AG04450 (cell line): ENCODE measurements at places on chromosomes 12 and 14.

DNA sequence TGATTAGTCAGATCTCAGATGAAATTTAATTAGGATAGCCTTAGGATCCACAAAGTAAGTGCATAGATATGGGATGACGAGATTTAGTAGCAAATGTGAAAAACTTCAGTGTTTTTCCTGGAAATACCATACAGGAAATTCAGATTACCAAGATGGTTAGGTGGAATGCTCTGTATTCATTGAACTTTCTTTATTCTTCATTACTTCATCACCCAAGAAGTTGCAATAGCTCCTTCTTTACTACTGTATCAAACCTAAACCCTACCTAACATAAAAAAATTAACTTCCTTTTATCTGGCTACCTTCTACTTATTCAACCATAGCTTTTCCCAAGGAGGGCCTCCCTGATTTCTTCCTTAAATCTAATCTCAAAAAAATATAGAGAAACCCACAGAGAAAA lies 100.4 kb downstream of the TTC6 start:
- DNase-seq, result no peak

- DNase-seq, result peak; percentile 15
Measured at GRCh38 chr14:101475456-101476257, 85.6 kb upstream of the DIO3 start.

- DNase-seq, result no peak
Measured at GRCh38 chr12:97753332-97753731, 290.7 kb downstream of the RMST start.

DNA sequence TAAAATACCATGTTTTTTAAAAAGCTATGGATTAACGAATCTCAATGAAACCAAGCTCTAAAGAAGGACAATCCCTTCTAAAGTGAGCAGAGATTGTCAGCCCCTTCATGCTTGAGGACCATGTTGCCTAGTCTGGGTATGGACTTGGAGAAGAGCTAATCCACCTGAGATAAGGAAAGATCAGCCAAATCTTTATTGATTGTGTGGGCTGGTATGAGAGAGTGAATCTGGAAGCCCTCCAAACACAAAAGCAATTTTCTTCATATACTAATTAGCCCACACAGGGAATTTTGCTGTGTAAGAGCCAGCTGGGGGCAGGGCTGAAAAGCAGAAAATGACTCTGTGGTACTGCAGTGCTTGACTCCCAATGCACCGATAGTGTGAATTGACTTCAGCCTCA lies 47.4 kb upstream of the DICER1 start:
- DNase-seq, result no peak

GRCh38 chr12:120834489-120835303 lies 69.5 kb downstream of the SPPL3 start:
- no peak for DNase-seq

DNA sequence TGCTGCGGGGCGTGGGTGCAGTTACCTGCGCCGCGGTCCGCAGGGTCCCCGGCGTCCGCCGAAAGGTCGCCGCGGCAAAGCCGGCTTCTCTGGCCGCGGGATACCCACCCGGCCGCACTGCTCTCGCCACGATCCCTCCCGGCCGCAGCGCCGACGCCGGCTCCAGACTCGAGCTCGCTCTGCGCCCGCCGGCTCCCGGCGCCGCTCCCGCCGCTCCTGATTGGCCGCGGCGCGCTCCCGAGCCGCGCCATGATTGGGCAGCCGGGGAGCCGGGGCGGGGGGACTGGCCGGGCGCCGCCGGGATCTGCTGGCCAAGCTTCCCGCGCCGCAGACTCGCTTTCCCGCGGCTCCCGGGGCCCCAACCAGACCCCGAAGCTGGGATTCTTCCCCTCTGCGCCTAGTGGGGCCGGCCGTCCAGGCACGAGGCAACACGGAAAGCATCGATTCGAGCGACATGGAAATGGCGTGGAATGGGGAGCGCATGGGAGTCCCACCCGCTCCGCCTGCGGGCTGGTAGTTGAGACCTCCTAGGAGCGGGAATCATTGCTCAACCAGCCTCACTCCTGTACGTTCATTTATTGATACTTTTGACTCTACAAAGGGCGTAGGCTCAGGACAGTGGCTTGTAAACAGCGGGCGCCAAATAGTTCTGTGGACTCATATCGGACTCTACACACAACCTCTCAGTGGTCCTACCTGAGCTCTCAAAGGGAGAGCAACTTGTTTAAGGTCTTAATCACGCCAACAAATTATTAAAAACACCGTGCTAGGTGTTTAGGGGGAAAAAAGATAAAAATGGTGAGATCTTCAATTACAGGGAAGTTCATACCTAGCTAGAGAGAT lies 36.4 kb upstream of the STON2 start:
- no peak for DNase-seq

- no peak for DNase-seq
Measured at GRCh38 chr12:114711689-114712152, 27.7 kb upstream of the TBX3 start.

DNA sequence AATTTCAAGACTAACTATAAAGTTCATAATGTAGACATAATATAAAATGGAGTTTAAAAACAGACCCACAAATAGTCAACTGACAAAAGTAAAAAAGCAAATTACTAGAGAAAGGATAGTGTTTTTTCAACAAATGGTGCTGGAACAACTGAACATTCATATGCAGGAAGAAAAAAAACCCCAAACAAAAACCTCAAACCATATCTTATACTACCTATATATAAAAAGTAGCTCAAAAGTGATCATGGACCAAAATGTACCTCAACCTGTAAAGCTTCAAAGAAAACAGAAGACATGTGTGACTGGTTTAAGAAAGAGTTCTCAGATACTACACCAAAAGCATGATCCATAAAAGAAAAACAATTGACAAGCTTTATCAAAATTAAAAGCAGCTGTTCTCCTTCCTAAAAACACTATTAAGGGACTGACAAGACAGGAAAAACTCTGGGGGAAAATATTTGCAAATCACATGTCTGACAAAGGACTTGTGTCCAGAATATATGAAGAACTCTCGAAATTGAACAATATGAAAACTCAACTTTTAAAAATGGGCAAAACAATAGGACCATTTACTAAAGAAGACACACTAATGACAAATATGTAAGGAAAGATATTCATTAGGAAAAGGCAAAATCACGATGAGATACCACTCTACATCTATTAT lies 22.7 kb upstream of the ARID4A start:
- DNase-seq, result no peak

- no peak for DNase-seq
Measured at GRCh38 chr12:52627395-52628110, 9.2 kb upstream of the KRT73 start.

GRCh38 chr14:81206115-81206514 lies 14.6 kb downstream of the GTF2A1 start:
- DNase-seq, result no peak

DNA sequence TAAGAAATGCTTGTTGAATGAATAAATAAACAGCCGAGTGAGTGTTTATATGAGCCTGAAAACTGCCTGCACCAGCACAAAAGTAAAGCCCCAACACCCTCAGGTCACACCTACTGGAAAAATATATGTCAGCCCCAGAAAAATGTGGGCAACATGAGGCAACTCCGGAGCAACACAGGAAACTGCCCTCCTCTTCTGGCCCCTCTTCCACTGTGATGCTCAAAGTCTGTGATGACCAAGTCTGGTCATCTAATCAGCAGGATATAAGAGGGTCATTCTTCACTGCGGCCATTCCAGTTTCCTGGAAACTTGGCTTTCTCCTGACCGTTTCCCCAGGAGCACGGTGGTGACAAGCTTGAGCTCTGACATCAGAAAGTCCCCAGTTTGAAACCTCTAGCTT lies 159.6 kb upstream of the PZP start:
- DNase-seq, result no peak

DNA sequence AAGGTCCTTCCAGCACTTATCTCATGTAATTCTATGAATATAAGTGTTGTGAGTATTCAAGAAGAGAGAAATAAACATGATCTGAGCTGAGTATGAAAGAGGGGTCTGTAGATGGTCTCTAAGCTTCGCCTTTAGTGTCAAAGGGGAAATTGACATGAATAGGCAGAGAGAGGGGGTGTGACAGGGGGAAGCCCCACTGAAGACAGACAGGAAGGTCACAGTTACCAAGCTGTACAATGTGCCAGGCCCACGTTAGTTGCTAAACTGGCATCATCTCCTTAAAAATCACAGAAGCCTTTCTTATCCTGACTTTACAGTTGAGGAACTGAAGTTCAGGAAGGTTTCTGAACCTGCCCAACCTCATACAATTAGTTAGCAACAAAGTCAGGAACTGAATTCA lies 7.6 kb downstream of the ARHGEF40 start:
- DNase-seq, result no peak

- DNase-seq, result no peak
Measured at GRCh38 chr12:95150501-95150900, 66.8 kb downstream of the FGD6 start.

GRCh38 chr14:21924479-21924878 lies 250.9 kb upstream of the OR4E1 start:
- DNase-seq, result no peak

GRCh38 chr14:61472801-61473376 lies 151.5 kb downstream of the PRKCH start:
- DNase-seq, result no peak

DNA sequence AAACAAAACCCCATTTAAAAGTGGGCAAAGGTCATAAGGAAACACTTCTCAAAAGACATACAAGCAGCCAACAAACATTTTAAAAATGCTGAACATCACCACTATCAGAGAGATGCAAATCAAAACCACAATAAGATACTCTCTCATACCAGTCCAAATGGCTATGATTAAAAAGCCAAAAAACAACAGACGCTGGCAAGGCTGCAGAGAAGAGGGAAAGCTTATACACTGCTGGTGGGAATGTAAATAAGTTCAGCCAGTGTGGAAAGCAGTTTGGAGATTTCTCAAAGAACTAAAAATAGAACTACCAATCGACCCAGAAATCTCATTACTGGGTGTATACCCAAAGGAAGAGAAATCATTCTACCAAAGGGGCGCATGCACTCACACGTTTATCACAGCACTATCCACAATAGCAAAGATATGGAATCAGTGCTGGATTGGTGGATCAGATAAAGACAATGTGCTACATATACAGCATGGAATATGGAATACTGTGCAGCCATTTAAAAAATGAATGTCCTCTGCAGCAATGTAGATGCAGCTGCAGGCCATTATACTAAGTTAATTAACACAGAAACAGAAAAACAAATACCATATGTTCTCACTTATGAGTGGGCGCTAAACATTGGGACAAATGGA lies 102.1 kb upstream of the DAAM1 start:
- DNase-seq, result peak; percentile 8

GRCh38 chr14:43792980-43793379 lies 714.1 kb downstream of the FSCB start:
- DNase-seq, result no peak

DNA sequence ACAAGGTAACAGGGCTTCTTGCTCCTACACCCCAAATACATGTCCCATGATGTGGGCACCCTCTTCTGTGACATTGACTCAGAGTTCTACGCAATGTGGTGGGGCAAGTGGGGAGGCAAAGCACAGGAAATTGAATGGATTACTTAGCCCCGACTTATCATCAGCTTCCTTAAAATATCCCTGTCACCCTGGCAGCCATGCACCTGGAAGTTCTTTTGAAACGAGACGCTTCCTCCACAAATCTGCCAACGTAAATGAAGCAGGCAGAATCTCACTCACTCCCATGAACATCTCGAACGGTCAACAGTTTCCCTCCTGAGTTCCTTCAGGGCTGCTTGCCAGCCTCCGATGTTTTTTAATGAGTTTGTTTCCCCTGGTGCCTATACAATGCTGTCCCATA lies 33.5 kb downstream of the RNFT2 start:
- no peak for DNase-seq

DNA sequence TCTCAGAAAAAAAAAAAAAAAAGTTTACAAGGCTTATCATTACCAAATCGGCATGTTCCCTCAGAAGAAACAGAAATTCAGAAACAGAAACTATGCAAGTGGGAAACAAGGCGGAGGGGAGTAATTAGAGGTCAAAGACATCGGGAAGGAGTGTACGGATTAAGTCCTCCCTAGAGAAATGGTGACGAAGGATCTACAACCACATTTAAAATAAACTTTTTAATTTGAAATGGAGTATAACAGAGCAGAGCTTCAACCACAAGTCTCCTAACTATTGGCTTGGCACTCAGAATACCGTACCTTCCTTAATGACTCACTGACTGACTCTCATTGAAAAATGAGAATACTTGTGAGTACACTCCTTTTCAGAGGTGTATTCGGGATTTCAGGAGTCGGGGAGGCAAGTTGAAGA lies 908 bp downstream of the ENTPD5 start:
- DNase-seq, result no peak

DNA sequence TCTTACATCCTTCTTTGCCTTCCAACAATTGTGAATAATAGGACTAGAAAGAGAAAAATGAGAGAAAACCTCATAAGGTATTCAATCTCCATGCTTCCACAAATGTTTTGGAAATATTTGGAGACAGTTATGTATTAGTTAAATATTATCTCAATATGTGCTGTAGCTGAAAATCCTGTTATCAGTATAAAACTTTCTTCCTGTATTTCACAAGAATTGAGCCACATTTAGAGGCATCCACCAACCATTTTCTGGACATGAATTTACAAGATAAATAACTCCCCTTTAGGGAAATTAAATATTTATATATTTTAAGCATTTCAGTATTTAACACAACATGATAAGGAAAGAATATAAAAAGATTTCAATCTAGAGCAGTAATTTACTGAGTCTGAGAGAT lies 200.3 kb downstream of the GPHN start:
- DNase-seq, result no peak

GRCh38 chr14:71579331-71579730 lies 352.9 kb upstream of the RGS6 start:
- DNase-seq, result no peak

- DNase-seq, result no peak
Measured at GRCh38 chr12:88922816-88923215, 342.5 kb upstream of the KITLG start.

DNA sequence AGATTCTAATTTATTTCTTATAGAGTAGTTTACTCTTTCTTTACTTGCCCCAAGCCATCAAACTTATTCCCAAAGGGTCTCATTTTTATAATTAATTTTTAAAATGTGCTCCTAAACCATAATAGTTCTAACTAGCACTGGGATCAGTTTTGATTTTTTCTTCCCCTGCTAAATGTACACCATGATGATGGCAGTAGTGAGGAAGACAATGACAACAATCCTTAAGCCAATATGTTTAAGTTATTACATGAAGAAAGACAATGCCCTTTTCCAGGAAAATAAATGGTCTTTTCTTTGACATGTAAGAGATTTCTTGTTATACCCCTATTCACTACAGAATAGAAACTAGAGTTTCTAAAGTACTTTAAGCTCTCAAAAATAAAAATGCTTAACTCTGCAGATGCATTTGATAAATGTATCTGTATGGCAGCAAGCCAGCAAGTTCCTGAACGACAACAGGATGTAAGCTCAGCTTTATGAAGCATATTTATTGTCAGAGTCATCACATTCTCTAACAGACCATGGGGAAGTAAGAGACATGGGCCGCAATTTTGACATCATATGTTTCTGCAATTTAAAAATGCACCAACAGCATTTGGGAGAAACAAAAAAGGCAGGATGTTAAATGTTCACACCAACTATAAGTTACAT lies 36.0 kb upstream of the SNX6 start:
- peak; percentile 80 for DNase-seq

GRCh38 chr14:58292187-58292586 lies 6.2 kb upstream of the ARID4A start:
- no peak for DNase-seq

- DNase-seq, result no peak
Measured at GRCh38 chr14:65103150-65103760, 938 bp upstream of the MAX start.

- DNase-seq, result no peak
Measured at GRCh38 chr12:65996146-65996545, 134.4 kb downstream of the LLPH start.

- DNase-seq, result no peak
Measured at GRCh38 chr14:22517117-22517720, 71.8 kb downstream of the DAD1 start.
